ENCODE measurements at places on chromosomes 6 and 20.

GRCh38 chr6:14763616-14764015, 482.3 kb upstream of the JARID2 start:
- no peak for DNase-seq
- no peaks in the 10 kb centered on the region for H3K27me3 ChIP-seq
- H3K4me1 ChIP-seq: no peaks in the 10 kb centered on the region
- no peak overlapping the region for H3K4me3 ChIP-seq
- H3K36me3 ChIP-seq: no peaks in the 10 kb centered on the region

- no peak for DNase-seq
- H3K4me3 ChIP-seq: no peak overlapping the region
- H3K4me1 ChIP-seq: no peaks in the 10 kb centered on the region
- H3K27ac ChIP-seq: no peak overlapping the region
- no peaks in the 10 kb centered on the region for H3K27me3 ChIP-seq
Measured at GRCh38 chr6:44166591-44167184, 8.1 kb downstream of the CAPN11 start.

DNA sequence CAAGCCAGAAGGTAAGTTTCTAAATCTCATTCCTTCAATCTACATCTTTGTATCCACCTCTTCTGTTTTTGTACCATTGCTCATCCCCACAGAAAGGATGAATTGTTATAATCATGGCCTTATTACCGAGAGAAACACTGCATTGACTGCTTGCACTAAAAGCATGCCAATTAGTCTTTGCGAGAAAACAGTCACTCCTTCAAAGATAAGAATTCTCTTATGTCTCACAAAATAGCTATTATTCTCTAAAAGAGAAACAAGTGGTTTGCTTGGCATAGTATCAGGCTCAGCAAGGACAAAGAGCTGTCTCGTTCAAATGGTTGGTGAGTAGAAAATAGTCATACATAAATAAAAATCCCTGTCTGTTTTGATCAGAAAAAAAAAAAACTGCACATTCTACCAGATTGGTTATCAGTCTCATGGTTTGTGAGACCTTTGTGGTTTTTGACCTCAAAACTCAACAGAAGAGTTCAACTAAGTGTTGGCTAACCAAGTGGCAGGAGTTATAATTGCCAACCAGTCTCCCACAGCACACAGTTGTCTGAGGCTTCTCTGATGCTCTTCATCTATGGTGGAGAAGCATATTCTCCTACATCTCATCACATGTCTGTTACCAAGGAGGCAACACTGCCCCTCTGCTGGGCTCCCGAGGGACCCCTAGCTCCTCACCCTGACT, 35.1 kb upstream of the ARMH2 start:
- H3K4me1 ChIP-seq: peaks cover 9% of the 10 kb centered on the region
- H3K36me3 ChIP-seq: peaks cover 34% of the 10 kb centered on the region
- H3K4me3 ChIP-seq: no peak overlapping the region

GRCh38 chr6:56363796-56364430, 116.5 kb upstream of the COL21A1 start:
- H3K36me3 ChIP-seq: no peaks in the 10 kb centered on the region
- no peak overlapping the region for H3K4me3 ChIP-seq
- no peak overlapping the region for H3K27ac ChIP-seq
- peaks cover 12% of the 10 kb centered on the region for H3K4me1 ChIP-seq

GRCh38 chr6:129902681-129903080, 41.6 kb upstream of the TMEM244 start:
- no peak for DNase-seq
- H3K36me3 ChIP-seq: no peaks in the 10 kb centered on the region
- no peaks in the 10 kb centered on the region for H3K4me1 ChIP-seq
- H3K27ac ChIP-seq: no peak overlapping the region

All from upper lobe of left lung (tissue), 6 donors.